ENCODE measurements at places on chromosomes 5 and 9.
A peak's percentile ranks its signal among the peaks of the same experiment; 100 is the strongest.

DNA sequence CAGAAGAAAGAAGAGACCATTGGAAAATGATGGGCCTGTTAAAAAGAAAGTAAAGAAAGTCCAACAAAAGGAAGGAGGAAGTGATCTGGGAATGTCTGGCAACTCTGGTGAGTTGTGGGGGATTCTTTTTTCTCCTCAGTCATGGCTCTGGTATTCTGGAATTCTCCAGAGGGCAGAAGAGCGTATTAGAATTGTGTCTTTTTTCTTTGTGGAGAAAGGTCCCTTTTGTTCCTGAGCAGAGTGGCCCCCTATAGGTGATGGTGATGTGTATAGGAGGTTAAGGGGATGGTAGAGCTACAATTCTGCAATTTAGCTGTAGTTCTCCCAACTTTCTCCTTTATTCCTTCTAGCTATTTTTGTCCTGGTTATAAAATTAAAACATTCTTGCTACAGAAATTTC is 1.6 kb upstream of the DHFR start:
- DNase-seq = peak; percentile 30

- DNase-seq = no peak
Observed at GRCh38 chr9:134283692-134284265, 42.5 kb upstream of the RXRA start.

- DNase-seq = no peak
Observed at GRCh38 chr5:107364443-107365319, 306.1 kb downstream of the EFNA5 start.

GRCh38 chr5:172834415-172835289 is 601 bp downstream of the ERGIC1 start:
- DNase-seq = no peak

DNA sequence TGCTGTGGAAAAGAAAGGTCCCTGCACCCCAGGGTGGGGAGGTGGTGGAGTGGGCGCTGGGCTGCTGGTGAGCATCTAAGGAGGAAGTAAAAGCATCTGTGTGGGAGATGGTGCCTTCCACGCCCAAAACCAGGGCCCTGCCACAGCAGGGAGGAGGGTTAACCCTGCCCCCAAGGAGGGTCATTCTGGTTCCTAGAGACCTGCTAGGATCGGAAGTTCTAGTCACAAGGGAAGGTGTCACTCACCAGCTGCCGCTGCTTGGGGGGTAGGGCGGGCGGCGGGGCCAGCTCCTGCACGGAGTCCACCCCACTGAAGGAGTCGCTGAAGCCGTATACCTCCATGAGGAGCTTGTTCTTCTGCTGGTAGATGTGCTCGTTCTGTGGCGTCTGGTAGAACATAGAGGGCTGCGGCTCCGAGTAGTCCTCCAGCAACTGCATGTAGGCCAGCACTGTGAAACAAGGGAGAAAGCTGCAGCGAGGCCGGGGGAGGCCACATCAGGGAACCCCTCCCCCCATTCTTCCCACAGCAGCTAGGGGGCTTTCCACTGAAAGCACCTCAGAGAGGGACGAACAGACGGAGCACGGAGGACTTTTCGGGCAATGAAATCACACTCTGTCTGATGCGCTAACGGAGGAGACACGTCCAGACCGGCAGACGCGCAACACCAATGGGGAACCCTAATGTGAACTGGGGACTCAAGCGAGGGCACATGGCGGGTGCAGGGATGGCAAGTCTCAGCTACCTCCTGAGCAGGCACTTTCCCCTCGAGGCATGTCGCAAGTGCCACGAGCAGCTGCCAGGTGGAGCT is 76.4 kb downstream of the PRRT1B start:
- no peak for DNase-seq

- DNase-seq = no peak
Observed at GRCh38 chr5:639584-640213, 27.6 kb downstream of the CEP72 start.

- no peak for DNase-seq
Observed at GRCh38 chr9:1101846-1102641, 51.9 kb downstream of the DMRT2 start.

GRCh38 chr5:541539-542318 is 17.5 kb upstream of the SLC9A3 start:
- no peak for DNase-seq

DNA sequence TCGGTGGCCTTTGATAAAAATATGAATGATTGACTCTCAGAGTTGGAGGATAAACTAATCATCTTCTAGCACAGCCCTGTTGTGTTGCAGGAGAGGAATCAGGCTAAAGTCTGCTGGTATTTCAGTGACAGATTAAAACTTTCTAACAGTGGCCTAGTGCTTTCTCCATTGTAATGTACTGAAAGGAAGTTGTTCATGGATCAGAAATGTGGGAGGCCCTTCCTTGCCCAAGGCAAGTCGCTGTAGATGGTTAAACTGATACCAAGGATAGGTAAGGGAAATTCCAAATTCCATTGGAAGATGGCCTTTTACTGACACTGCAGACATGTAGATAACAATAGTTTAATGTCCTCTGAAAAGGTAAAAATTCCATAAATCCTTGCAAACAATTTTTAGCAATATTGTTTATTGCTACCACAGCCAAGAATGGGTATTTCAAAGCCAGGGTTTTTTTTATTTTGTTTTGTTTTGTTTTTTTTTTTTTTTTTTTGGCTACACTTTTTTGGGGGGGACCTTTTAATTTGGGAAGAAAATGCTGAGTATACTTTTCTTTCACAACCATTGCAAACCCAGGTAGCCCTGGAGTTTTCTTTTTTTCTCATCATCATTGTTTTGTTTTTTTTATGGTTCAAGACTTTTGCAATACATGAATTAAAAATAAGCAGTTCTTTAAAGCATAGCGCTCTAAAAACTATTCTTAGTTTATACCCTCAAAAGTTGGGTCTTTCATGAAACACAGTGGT is 35.5 kb downstream of the WDR36 start:
- no peak for DNase-seq

All from ACHN (cell line).